Hepatocyte (in vitro differentiated cells): ENCODE measurements at places on chromosomes 4 and X.

- no peak overlapping the region for H3K4me3 ChIP-seq
- no peaks in the 10 kb centered on the region for H3K36me3 ChIP-seq
- H3K4me1 ChIP-seq: peaks cover 23% of the 10 kb centered on the region
- H3K27me3 ChIP-seq: no peaks in the 10 kb centered on the region
These were observed 2.2 kb upstream of the FBXL5 start for GRCh38 chr4:15657366-15657765.

DNA sequence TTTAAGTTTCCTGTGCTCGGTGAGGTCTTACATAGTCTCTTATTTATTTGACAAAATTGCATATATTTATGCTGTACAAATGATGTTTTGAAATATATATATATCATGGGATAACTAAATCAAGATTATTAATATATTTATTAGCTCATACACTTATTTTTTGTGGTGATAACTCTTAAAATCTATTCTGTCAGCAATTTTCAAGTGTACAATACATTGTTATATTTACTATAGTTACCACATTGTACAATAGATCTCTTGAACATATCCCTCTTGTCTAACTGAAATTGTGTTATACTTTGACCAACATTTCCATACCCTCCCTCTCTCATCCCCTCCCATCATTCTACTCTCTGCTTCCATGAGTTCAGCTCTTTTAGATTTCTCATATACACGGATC is 516.6 kb upstream of the LCORL start:
- DNase-seq: no peak
- H3K4me3 ChIP-seq: no peak overlapping the region
- H3K27me3 ChIP-seq: no peaks in the 10 kb centered on the region
- H3K4me1 ChIP-seq: no peaks in the 10 kb centered on the region
- no peaks in the 10 kb centered on the region for H3K36me3 ChIP-seq

DNA sequence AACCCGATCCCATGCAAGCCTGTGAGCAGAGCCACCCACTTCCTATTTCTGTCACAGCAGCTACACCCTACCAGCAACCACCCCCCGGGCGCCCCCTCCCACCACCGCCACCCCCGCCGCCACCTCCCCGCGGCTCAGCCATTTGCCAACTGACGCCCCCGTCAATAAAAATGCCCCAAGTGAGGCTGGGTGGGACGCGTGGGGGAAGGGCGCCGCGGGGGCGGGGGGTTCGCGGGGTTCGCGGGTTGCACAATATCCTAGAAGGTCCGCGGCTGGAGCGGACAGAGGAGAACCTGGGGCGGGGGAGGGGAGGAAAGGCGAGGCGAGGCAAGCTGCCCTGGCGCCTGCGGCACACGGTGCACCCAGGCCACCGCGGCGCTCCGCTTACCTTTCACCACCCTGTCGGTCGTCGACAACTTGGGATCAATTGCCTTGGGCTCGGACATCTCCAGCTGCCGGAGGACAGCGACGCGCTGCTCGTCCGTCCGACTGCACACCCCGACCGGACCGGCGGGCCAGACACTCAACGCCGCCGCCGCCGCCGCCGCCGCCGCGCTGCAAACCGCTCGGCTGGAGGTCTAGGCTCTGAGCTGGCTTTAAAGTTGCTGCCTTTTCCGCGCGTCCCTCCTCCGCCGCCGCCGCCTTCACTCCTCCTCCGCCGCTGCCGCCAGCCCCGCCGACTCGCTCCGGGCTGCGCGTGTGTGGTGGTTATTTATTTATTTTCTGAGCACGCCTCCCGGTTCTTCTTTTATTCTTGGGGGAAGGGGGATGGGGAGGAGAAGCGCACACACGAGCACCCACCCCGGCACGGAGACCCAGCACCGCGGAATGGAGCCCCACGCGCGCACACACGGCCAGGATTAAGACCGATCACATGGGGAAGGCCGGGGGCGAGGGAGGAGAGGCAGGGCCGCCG is 717 bp downstream of the PPP3CA start:
- no peaks in the 10 kb centered on the region for H3K27me3 ChIP-seq
- peak; percentile 77 for DNase-seq

DNA sequence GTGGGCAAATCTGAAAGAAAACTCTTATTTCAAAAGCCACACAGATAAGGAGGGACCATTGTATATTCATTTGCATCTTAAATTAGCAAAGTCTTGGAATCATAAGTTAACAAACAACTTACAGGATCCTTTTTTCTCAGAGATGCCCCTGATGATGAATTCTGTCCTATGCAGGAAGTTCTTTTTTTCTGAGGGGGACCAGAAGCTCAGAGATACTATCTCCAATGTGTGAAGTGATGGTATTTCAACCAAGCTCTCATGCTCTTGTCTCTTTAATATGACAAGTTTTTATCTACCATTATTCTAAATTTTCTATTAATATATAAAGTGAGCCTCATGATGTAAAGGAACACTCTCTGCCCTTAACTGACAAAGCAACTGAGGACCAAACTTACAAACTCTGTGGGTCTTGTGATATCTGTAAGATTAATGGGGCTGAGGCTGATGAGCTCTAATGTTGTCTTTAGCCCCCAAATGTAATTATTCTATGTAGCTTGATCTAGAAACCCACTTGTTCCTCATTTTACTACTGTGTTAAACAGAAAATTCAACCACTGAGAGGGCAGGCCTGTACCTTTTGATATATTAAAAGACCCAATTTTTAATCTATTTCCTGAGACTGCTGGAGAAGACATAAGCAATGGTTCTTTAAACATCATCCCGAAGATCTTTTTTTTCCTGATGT is 27.0 kb downstream of the TEC start:
- no peak overlapping the region for H3K4me3 ChIP-seq
- no peaks in the 10 kb centered on the region for H3K36me3 ChIP-seq
- no peaks in the 10 kb centered on the region for H3K4me1 ChIP-seq
- no peak overlapping the region for H3K27ac ChIP-seq
- H3K27me3 ChIP-seq: no peaks in the 10 kb centered on the region

- no peaks in the 10 kb centered on the region for H3K27me3 ChIP-seq
- DNase-seq: no peak
- peaks cover 10% of the 10 kb centered on the region for H3K4me1 ChIP-seq
- no peaks in the 10 kb centered on the region for H3K36me3 ChIP-seq
- H3K27ac ChIP-seq: no peak overlapping the region
These were observed 142.5 kb upstream of the TTC29 start for GRCh38 chr4:147088146-147088545.

DNA sequence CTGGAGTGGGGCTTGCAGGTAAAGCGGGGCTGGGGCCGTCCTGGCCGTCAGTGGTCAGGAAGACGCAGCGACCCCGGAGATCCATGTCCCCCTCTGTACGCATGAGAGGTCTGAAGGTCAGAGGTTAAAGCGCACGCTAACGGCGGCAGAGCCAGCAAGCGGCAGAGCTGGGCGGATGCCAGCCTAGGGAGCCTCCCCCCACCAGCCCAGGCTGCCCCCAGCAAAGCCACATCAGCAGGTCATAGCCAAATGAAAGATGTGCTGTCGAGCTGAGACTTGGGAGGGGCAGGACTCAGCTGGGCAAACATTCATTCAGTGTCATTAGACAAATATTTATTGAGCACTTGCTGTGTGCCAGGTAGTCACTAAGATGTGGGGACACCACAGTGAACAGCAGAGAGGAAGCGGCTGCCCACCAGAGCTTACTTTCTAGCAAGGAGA is 593 bp upstream of the JAKMIP1 start:
- peak; percentile 38 for DNase-seq
- no peak overlapping the region for H3K27ac ChIP-seq
- peaks cover 52% of the 10 kb centered on the region for H3K27me3 ChIP-seq
- no peaks in the 10 kb centered on the region for H3K36me3 ChIP-seq
- no peak overlapping the region for H3K4me3 ChIP-seq

DNA sequence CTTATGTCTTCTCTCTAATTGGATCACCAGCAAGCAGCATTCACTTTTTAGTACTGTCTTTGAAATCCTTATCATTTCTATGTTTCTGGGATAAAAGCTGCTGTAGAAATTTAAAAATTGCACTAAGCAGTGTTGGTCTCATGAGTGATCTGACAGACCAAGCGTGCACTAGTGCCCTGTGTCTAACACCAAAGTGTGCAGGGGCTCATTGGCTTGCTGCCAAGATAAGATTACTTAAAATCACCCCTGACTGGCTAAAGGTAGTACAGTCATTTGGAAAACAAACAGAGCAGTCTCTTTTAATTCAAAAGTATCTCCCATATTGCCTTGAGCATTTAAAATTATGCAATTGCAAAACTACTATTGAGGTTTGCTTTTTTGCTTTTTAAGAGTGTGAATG is 304.6 kb downstream of the ARAP2 start:
- H3K27ac ChIP-seq: no peak overlapping the region
- H3K4me1 ChIP-seq: no peaks in the 10 kb centered on the region
- no peaks in the 10 kb centered on the region for H3K36me3 ChIP-seq
- H3K27me3 ChIP-seq: no peaks in the 10 kb centered on the region

GRCh38 chrX:134691453-134691852 is 33.2 kb upstream of the PLAC1 start:
- no peaks in the 10 kb centered on the region for H3K36me3 ChIP-seq
- H3K4me1 ChIP-seq: no peaks in the 10 kb centered on the region
- no peak for DNase-seq
- no peaks in the 10 kb centered on the region for H3K27me3 ChIP-seq
- no peak overlapping the region for H3K27ac ChIP-seq

DNA sequence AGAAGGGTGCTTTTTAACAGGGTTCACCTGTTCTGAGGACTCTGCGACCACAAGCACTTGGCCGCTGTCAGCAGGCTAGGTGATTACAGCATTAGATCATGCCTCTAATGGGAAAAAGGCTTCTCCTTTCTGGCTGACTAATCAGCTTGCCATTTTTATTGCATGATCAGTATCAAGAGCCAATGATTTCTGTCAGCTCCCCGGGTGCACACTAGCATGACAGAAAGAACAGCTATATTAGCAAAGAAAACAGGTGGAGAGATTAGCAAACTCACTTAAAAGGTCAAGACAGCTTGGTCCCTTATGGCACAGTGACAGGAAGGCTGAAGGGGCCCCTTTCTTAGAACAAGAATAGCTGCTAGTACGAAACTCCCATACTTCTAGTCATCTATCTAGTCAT is 170.0 kb downstream of the SMIM20 start:
- H3K27me3 ChIP-seq: no peaks in the 10 kb centered on the region
- H3K36me3 ChIP-seq: no peaks in the 10 kb centered on the region
- H3K27ac ChIP-seq: peak overlapping the region; percentile 67

DNA sequence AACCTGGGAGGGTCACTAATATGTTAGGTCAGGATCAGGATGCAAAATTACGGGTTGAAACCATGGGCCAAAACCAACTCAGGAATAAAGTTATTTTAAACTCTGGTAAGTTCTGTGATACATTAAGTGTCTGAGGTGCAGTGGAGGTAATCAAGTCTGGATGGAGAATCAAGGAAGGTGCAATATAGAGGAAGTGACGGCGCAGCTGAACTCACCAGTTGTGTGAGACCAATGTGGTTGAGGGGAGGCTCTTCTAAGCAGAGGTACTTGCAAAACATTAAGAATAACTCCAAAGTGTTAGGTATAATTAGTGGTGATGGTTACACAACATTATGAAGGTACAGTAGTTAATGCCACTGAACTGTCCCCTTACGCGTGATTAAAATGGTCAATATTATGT is 19.7 kb downstream of the GAB3 start:
- H3K27ac ChIP-seq: no peak overlapping the region
- no peak for DNase-seq
- no peak overlapping the region for H3K4me3 ChIP-seq
- H3K36me3 ChIP-seq: no peaks in the 10 kb centered on the region
- H3K4me1 ChIP-seq: peaks cover 17% of the 10 kb centered on the region

DNA sequence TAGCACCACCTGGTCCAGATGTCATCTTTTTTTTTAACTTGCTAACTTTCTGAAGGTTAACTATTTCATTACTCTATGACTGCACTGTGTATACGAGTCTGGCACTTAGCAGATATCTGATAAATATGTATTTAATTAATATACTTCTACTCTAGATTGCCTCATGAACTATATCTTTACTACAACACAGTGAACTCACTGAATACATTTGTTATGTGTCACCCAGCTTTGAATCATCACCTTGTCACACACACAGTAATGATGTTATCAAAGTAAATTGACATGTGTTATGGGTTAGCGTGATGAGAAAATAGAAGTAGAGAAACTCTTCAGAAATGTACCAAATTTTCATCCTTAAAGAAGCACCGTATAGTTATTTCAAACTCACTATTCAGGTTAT is 419.3 kb upstream of the ADGRL3 start:
- H3K27ac ChIP-seq: no peak overlapping the region
- H3K4me1 ChIP-seq: no peaks in the 10 kb centered on the region
- no peaks in the 10 kb centered on the region for H3K27me3 ChIP-seq
- DNase-seq: no peak
- no peaks in the 10 kb centered on the region for H3K36me3 ChIP-seq

- H3K27me3 ChIP-seq: no peaks in the 10 kb centered on the region
- H3K36me3 ChIP-seq: no peaks in the 10 kb centered on the region
- H3K27ac ChIP-seq: no peak overlapping the region
- no peak overlapping the region for H3K4me3 ChIP-seq
These were observed 35.1 kb downstream of the PRKX start for GRCh38 chrX:3678328-3678727.

DNA sequence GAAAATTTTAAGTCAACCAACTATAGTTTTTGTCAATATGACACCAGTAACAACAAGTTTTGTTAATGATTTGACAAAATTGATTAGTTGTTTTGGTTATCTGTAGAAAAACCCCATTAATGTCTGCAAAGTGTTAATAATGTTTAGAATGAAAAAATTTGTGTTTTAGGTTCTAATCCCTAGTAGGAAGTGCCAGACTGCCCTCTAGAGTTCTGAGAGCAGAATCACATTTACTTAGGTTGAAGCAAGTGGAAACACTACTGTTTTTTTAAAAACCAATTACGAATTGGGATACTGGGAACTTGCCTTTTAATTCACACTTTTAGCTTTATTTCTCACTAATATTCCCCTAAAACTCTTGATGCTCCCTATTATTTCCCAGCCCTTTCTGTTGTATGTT is 101.1 kb upstream of the CYLC1 start:
- no peak overlapping the region for H3K4me3 ChIP-seq
- H3K36me3 ChIP-seq: no peaks in the 10 kb centered on the region
- H3K4me1 ChIP-seq: no peaks in the 10 kb centered on the region
- no peaks in the 10 kb centered on the region for H3K27me3 ChIP-seq
- no peak overlapping the region for H3K27ac ChIP-seq
- peak; percentile 8 for DNase-seq

GRCh38 chr4:1502501-1502886 is 96.3 kb upstream of the NKX1-1 start:
- no peaks in the 10 kb centered on the region for H3K4me1 ChIP-seq
- DNase-seq: no peak
- H3K36me3 ChIP-seq: no peaks in the 10 kb centered on the region
- no peak overlapping the region for H3K4me3 ChIP-seq
- H3K27ac ChIP-seq: no peak overlapping the region
- H3K27me3 ChIP-seq: peaks cover 3% of the 10 kb centered on the region

DNA sequence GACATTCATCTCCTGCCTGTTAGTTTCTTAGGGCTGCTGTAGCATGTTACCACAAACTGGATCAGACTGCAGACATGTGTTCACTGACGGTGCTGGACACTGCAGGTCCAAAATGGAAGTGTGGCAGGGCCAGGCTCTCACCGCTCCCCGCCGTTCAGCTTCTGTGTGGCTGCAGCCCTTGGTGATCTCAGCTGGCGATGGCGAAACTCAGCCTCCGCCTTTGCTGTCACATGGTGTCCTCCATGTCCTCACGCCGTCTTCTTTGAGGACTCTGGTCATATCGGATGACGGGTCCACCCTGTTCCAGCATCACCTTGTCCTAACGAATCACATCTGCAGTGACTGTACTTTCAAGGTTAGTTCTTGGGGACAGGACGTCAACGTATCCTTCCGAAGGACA is 25.9 kb upstream of the HELT start:
- H3K4me1 ChIP-seq: no peaks in the 10 kb centered on the region
- H3K36me3 ChIP-seq: no peaks in the 10 kb centered on the region
- H3K27me3 ChIP-seq: no peaks in the 10 kb centered on the region
- H3K4me3 ChIP-seq: no peak overlapping the region
- no peak for DNase-seq

- no peak overlapping the region for H3K4me3 ChIP-seq
- peaks cover 6% of the 10 kb centered on the region for H3K4me1 ChIP-seq
- H3K27me3 ChIP-seq: no peaks in the 10 kb centered on the region
- H3K27ac ChIP-seq: no peak overlapping the region
These were observed 6.5 kb downstream of the RGS12 start for GRCh38 chr4:3299122-3299975.
